ENCODE measurements at places on chromosomes 7 and 10. TPM values are rescaled to one million over a fixed set of nuclear protein-coding genes. Genes with fewer than 3 reads are reported as not detected.

MOGAT3 gene
- not detected for total RNA-seq

FOXI2 gene
- not detected for total RNA-seq

PRSS58 gene
- not detected for total RNA-seq

LEP gene
- not detected for total RNA-seq

FKBP6 gene
- not detected for total RNA-seq

Data from activated naive CD4-positive, alpha-beta T cell treated with anti-CD3 and anti-CD28 coated beads, Interleukin-2, amount 10 ng/mL, durations not matched to agents 5 hours and 36 hours (primary cell).